ENCODE measurements at places on chromosomes 6 and 20.

- no peak for DNase-seq
Measured at GRCh38 chr20:51678026-51678697, 90.0 kb downstream of the ATP9A start.

DNA sequence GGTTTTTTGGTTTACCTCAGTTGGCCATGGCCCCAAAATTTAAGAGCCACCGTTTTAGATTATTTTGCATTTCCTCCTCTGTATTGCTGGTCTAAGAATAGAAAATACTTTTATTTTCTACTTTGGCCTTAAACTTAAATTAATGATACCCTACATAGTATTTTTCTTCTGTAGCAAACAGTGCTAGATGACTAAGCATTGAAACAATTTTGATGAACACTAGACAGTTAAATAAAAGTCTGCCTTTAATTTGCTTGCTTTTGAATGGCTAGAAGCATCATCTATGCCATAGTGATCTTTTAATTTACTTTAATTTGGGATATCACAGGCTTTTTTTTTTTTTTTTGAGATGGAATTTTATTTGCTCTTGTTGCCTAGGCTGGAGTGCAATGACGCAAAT is 106.4 kb downstream of the CD109 start:
- no peak for DNase-seq

- no peak for DNase-seq
Measured at GRCh38 chr20:12913781-12914443, 94.9 kb upstream of the SPTLC3 start.

GRCh38 chr20:10079964-10080363 is 45.2 kb downstream of the ANKEF1 start:
- DNase-seq: no peak

DNA sequence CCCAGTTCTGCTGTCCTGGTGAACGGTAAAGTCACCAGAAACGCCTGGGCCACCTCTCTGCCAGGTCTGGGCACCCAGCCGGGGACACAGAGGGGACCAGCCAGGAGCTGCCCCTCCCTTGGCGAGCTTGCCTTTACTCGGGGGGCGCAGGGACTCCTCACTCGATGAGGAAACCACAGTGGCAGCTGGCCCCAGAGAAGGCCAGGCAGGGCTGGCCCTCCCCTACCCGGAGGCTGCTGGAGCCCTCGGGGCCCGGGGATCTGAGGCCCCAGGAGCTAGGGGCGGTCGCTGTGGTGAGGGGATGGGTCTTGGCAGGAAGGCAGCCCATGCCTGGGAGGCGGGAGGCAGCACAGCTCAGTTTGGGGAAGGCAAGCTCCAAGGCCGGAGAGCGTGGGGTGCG is 80.4 kb upstream of the SLCO4A1 start:
- DNase-seq: no peak

Data from hematopoietic multipotent progenitor cell treated with erythropoietin and hydrocortisone succinate and interleukin-3 and kit ligand, for 15 days (in vitro differentiated cells).